Stimulated activated CD8-positive, alpha-beta memory T cell treated with anti-CD3 and anti-CD28 coated beads, Interleukin-2, amount 100 ng/mL, for 1 hour (primary cell): ENCODE measurements at places on chromosomes 16 and 17.

DNA sequence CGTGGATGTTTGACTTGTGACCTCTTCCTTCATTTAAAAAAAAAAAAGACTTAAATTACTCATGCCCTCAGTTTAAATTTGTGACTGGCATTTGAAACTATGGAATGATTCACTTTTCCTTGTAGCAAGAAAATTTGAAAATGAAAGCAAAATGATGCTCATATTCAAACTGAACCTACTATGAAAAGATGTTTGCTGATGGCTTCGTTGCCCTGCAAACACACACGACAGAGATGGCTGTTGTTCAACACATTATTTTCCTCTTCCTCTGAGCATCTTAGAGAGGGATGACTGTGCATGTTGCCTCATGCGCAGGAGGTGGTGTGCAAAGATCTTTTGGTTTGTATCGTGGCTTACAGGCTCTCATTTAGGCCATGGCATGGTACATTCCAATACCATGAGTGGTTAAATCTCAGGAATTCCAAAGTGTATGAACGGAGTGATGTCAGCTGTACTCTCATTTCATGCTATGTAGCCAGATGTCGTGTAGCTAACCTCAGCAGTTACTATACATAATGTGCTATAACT, 164.5 kb downstream of the PRKCA start:
- DNase-seq: no peak

DNA sequence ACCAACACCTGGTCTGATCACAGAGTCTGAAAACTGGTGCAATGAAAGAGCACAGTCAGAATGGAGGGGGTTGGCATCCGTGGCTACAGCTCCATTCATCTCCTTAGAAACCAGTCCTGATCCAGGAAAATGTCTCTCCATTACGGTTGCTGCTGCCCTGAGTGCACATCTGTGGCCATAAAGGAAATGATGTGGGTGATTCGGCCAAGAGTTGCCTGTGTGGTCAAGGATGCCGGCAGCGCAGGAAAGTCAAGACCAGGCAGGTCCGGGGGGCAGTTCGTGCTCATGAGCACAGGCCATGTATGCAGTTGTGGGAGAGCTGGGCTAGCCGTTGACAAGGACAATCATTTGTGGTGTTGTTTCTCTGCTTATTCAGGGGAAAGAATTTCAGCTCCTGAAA, 5.9 kb downstream of the XAF1 start:
- DNase-seq: no peak

DNA sequence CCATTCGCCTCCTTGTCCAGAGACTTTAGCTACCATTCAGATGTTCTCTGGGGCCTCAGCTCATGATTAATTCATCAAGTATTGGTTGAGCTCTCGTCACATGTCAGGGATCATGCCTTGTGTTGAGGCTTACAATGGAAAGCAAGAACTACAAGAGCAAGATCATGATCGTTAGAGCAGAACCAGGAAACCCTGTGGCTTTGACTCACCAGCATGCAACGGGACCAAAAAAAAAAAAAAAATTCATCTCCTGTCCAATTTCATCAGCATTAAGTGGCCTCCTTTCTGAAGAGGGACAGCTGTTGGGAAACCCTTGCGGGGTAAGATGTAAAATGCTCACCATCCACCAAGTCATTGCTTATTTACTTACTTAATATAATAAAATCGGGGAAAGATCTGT, 12.1 kb upstream of the USP10 start:
- no peak for DNase-seq

DNA sequence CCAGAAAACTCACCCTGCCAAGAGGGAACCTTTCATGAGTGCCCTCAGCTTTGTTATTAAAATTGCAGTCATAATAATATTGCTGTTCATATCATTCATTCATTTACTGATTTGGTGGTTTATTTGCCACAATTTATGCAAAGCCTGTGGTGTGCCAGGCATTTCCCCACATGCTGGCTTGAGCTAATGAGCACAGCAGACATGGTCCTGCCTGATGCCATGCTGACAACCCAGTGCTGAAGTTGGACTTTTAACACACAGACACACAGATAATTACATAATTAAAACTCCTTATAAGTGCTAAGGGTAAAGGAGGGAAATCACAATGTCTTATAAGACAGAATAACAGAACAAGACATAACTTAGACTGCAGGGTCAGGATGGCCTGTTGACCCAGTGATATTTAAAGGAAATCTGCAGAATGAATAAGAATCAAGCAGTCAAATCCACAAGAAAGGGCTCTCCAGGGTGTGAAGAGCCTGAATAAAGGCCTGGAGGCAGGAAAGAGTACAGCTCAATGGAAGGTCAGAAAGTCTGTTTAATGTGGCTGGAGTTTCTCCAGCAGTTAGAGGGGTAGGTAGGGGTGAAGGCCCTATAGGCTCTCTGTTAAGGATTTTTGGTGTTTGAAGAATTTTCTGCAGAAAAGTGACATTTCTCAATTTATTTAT, 196.9 kb upstream of the CDH11 start:
- no peak for DNase-seq

GRCh38 chr16:87851141-87851587, 18.1 kb downstream of the SLC7A5 start:
- DNase-seq: no peak

DNA sequence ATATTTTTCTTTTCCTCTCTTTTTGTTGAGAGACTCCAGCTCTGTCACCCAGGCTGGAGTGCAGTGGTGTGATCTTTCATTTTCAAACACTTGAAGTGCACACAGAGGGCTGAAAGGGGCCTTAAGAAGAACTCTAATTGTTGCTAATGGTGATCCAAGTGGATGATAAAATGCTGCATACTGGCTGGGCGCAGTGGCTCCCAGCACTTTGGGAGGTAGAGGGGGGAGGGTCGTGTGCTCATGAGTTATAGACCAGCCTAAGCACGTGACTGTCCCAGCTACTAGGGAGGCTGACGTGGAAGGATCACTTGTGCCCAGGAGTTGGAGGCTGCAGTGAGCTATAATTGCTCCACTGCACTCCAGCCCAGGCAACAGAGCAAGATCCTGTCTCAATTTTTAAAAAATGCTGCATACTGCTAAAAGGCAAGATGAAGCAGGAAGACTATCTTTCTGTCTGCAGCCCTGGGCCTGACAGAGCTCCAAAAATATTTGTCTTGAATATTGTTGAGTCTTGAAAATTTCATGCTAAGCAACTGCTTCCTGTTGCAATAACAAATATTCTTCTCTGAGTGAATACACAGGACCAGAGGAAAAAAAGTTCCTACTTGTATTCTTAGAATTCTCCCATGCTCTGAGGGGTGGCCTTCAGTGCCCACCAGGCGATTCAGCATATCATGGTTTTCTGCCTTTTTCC, 63.7 kb upstream of the AKTIP start:
- DNase-seq: no peak

DNA sequence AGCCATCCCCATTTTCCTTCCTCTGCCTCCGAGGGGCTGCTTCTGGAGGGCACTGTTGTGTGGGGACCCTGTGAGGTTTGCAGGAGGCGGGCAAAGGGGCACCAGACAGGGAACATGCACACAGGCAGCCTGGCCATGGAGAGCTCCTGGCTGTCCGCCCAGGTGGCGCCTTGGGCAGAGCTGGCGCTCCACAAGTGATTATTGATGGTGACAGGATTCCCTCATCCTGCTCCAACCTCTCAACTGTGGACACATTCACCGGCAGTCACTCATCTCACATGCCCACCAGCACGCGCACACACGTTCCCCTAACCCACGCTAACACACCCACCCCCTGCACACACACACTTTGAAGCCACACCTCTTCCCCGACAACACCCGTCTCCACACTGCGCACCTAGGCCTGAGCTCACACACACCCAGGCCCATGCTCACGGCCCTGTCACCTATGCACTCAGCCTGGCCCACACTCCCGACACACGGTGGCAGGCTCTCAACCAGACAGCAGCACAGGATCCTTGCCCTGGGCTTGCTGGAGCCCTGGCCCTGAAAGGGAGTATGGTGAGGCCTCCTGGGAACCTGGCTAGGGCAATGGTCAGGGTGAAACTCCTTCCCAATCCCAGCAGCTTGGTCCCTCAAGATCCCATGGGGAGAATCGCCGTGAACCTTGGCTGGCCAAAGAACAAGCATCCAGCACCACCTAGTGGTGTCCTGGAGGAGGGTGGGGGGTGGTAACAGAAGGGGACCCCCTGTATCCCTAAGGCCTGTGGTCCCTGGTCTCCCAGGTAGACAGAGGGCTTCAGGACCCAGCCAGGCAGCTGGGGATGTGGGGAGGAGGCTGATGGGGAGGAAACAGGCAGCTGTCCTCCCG, 3.6 kb downstream of the PNMT start:
- no peak for DNase-seq

DNA sequence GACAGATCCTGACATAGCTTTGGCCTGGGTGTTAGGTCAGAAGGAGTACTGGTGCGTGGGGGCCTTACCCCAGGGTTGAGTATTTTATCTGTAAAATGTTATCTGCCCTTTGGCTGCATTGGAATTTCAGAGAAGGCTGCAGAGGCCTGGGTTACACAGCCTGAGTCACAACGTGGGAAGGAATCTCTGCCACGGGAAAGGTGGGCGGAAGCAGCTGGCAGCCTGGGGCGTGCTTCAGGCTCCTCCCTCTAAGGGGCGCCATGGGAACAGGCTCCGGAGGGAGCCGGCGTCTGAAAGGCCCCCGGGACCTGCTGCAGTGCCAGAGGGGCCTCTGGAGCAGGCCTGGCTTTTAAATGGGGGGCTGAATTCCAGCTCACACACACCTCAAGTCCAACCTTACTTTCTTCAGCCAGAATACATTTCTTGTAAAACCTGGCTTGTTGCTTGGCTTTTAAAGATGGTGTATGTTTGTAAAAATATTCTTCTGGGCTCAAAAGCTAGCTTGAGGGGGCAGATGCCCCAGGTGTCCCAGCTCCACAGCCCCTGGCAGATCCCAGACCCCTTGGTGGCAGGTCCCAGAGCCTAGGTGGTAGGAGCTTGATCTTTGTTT, 142.2 kb downstream of the RAB11FIP4 start:
- DNase-seq: no peak

GRCh38 chr16:77049577-77049976, 141.4 kb upstream of the MON1B start:
- no peak for DNase-seq

- DNase-seq: no peak
These were observed 136.6 kb upstream of the RPH3AL start for GRCh38 chr17:488993-489757.

- DNase-seq: no peak
These were observed 424 bp downstream of the MON1B start for GRCh38 chr16:77191259-77191969.
